ENCODE measurements at places on chromosomes 13 and 19.

DNA sequence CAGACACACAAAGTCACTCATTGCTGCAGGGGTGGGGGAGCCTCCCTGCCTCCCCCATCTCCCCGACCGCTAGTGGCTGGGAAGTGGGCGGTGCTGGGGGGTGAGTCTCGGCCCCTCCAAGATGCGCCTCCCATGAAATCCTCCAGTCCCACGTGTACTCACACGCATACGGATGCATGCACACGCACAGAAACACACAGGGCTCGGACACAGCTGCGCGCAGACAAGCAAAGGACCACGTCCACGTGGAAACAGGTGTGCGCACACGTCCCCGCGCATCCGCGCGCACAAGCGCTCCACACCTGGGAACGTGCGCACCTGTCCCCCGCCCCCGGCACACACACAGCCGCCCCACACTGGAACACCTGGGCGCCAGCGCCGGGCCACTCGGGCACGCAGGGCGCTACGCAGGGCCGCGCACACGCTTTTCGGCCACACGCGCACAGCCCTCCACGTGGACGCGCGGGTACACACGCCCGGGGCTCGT is 687 bp downstream of the MATK start:
- DNase-seq: no peak

DNA sequence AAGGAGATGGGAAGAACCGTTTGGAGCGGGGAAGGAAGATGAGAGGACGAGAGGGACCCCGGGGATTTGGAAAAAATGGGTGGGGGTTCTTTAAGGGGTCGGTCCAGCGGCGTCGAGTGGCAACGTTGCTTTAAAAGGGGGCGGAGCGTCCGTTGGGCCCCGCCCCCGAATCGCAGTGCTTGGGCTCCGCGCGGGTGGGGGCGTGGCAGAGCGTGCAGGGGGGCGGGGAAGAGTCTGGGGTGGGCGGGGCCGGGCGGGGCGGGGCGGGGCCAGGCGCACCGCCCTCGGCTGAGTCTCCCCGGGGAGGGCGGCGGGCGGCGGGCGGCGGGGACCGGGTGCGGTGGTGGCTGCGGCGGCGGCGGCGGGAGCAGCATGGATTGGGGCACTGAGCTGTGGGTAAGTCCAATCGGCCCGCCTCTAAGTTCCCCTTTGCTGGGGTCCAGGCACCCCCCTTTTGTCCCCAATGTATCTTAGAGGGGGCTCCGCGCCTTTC is at the start of gene TRIP10:
TRIP10 (plus strand) TSS at position 291 of the 493 bp plus-strand sequence; CDS start at position 373, 82 bp downstream.
- DNase-seq: peak; percentile 82

- no peak for DNase-seq
Observed at GRCh38 chr19:15812060-15812722, 3.3 kb downstream of the OR10H1 start.

DNA sequence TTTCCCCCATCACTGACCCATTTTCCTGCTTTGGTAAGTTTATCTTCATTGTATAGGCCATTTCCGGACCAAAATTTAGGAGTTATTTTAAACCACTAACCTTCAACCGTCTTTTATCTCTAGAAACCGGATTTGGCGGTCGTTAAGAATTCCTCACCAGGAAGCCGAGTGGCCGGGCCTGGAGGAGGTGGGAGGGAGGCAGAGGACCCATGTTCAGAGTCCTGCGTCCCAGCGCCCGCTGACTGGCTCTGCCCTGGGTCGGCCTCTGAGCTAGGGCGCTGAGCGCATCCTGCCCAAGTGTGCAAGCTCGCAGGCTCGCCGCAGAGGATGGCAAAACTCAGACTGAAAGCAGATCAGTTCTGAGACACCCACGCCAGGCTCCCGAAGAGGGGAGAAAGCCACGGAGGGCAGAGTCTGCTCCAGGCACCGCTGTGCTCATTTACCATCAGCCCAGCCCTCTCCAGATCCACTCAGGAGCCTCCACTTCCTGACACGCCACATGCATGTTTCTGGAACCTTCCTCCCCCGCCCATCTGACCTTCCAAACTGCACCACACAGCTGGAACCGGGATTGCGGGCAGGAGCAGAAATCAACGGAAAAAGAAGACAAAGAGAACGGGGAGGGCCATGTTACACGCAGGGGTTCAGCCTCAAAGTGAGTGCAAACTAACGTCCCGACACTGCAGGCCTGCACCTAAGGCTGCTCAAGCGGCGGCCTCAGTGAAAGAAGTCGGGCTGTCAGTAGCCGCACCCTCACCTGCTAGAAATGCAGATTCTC is 8.3 kb downstream of the COL4A1 start:
- DNase-seq: peak; percentile 51

GRCh38 chr19:590750-591098 is 1.0 kb downstream of the HCN2 start:
- no peak for DNase-seq

DNA sequence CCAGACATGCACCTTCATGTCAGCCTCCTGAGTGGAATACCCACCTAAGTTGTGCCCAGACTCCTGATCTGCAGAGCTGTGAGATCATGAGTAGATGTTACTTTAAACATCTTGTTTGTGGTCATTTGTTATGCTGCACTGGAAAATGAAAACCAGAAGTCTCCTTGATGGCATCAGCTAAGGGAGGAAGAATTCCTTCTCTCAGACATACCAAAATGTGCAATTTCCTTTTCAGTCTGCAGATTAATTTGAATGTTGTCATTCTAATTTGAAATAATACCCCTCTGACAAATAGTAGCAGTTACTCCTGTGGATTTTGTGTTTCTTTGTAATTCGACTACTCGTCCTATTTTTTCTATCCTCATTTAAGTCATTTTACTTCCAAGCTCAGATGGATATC is 59.3 kb downstream of the ITGBL1 start:
- DNase-seq: no peak

DNA sequence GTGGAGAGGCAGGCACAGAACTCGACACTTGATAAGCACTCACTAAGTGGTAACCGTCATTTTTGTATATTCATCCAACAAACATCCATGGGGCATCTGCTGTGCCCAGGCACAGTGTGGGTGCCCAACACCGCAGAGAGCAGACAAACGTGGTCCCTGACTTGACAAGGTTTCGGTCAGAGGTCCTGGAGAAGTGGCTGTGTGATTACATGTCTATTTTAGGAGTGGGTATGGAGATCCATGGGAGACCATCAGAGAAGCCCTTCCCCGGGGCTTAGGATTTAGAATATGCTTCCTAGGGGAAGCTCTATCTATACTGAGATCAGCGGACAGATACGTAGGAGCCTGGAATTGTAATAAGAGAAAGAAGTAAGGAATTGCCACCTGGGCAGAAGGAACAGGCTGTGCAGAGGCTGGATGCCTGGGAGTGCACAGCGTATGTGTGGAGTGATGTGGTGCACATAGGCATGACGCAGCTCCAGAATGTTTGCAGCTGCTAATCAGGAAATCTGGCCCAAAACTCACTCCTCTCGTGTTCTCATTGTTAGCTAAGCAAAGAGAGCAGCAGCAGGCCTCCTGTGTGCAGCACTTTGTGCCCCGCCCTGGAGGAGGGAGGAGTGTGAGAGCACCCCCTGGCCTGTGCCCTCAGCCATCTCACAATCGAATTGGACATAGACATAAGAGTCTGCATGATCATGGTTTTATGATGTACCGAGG is 23.0 kb upstream of the IRS2 start:
- DNase-seq: no peak

DNA sequence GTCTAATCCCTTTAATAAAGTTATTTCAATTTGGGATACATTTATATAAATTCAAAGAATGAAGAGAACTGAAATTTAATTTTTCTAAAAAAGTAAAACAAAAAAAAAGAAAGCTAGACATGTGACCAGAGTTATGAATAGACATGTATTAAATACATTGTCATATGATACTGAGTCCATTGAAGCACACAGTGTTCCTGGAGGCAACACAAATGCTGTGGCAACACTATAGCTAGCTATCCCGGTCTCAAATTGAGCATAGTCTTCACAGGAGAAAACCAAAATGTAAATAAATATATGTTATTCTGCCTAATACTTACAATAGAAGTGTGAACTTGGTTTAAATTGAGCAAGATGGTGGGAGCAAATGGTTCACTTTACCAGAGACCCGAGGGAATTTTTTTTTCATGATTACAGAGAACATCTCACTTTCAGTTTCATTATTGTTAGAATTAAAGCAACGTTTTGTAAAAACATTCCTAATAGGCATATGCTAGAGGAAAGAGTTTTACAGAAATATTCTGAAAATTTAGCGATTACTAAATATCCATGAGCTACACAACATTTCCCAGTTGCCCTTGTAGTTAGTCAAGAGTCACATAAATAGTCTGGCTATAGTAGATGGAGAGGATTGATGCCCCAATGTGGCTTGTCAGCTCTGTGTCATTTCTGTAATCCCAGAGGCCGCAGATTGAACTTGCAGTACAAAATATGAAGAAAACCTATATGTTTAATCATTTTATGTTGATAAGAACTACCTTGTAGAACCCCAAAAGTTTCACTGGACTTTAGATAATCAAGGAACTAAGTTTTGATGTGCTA is 775.7 kb upstream of the SPRY2 start:
- no peak for DNase-seq

- DNase-seq: no peak
Observed at GRCh38 chr19:41376241-41376997, at the start of gene TMEM91. Gene TMEM91 (plus strand): TSS chr19:41376533. CDS start chr19:41378310, 1,777 bp downstream.

DNA sequence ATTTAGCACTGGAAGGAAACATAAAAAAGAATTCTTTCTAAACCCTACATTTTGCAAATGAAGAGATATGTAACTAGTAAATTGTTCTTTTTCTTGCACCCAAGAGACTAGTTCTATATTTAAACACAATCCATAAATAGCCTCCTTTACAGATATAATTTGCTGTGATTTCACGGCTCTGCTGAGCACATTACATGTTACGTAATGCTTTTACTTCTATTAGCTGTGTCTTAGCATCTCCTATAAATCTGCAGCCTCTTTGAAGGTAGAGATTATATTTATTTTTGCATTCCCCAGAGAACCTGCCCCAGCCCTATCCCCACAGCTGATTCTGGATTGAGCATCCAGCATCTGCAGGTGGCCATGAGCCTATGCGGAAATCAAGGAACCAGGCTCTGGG is 32.2 kb downstream of the LACC1 start:
- no peak for DNase-seq

- no peak for DNase-seq
Observed at GRCh38 chr13:55219538-55219937, 1921.2 kb upstream of the PRR20A start.

- DNase-seq: peak; percentile 26
Observed at GRCh38 chr13:33931397-33932311, 113.7 kb downstream of the RFC3 start.

GRCh38 chr13:112695121-112695520 is 5.3 kb downstream of the ATP11A start:
- DNase-seq: no peak

GRCh38 chr13:92460479-92460878 is 766.1 kb upstream of the GPC6 start:
- no peak for DNase-seq

GRCh38 chr19:31518216-31519020 is 169.2 kb upstream of the TSHZ3 start:
- no peak for DNase-seq

DNA sequence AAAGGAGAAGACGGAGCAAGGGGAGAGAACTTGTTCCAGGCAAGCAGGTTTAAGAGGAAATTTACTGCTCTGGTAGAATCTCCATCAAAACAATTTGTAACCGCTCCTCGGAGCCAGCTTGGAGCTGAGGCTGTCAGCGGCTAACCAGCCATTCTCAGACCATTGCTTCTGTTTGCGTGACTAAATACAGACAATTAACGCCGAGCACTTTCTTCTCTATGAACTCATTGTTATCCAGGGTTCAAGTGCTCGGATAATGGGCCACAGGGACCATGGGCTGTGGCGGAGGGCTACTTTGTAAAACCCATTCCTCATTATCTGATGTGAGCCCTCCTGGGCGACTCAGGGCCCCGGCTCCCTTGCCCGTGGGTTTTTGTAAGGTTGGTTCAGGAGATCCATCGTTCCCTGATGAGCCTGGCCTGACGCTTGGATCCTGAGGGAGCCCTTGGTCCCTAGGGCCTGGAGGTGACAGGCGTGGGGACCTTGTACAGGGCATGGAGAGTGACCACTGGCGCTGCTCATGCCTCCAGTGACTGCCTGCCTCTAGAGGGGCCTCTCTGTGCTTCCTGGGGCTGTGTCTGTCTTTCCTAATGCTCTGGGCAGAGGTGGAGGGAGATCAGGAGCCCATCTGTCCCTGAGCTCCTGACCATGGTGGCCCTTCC is 61.5 kb upstream of the ZNF536 start:
- DNase-seq: no peak

- no peak for DNase-seq
Observed at GRCh38 chr13:112247471-112248405, 128.4 kb upstream of the SPACA7 start.

- DNase-seq: peak; percentile 12
Observed at GRCh38 chr19:49470615-49470978, 3.4 kb upstream of the FLT3LG start.

DNA sequence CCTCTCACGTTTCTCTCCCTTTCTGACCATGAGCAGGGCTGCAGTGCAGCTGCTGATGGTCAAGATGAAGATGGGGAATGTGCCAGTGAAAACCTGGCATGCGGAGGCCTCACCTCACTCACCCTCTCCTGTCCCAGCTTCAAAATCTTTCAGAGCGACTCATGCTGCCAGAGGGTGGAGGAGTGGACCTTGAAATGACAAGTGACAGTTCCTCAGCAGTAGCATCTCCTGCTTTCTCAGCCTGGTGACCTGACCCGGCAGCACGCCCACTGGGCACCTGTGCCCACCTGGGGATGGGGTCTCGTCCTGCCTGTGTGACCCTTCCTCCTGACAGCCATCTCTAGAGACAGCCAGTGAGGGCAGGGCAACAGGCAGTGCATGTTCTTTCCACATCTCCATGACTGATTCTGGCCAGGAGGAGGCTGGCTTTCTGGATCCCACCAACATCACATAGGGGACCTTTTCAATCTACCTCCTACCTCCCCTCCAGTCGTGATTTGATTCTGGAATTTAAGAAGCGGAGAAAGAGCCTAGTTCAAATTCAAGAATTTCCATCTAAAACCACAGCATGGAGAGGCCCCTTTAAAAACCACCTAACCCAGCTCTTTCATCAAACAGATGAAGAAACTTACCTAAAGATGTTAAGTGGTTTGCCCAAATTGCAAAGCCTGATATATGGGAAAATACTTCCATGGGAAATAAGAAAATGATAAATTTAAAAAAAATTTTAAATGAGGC is 45.8 kb downstream of the RFX2 start:
- no peak for DNase-seq

- peak; percentile 75 for DNase-seq
Observed at GRCh38 chr19:1064661-1065605, 2.0 kb upstream of the ARHGAP45 start.

GRCh38 chr13:109577191-109577700 is 209.1 kb downstream of the IRS2 start:
- DNase-seq: no peak

DNA sequence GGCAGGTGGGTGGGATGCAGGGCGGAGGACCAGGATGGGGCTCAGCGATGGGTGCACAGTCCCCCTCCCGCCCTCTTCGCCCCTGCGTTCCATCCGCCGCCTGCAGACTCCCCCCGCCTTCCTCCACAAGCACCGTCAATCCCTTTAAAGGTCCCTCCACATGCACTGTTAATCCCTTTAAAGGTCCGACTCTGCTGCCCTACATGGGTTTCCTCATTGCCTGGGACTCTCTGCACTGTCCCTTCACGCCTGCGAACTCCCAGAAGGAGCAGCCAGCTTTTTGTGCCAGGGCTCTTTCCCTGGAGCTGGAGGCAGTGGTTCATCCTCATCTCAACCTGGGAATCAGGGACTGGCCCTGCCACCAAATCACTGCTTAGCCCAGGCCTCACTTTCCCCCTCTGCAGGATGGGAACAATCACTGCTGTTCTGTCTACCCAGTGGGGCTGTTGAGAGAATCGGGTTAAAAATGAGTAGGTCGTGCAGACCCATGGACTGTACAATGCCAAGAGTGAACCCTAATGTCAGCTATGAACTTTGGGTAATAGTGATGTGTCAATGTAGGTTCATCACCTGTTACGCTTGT is 20.4 kb downstream of the ZNF574 start:
- DNase-seq: no peak

- no peak for DNase-seq
Observed at GRCh38 chr13:85693889-85694511, 105.2 kb downstream of the SLITRK6 start.

Measured in activated CD4-positive, alpha-beta T cell treated with anti-CD3 and anti-CD28 coated beads, Interleukin-2, Interleukin-4, amounts not matched to agents 100 ng/mL and 50 ng/mL, durations not matched to agents 16 hours and 8 hours (primary cell).